T47D (cell line): ENCODE measurements at places on chromosomes 3 and 15.
A peak's percentile ranks its signal among the peaks of the same experiment; 100 is the strongest.

- DNase-seq: no peak
Observed at GRCh38 chr3:161171113-161171512, 50.0 kb upstream of the NMD3 start.

- DNase-seq: no peak
Observed at GRCh38 chr3:50238549-50239026, 2.6 kb downstream of the GNAI2 start.

DNA sequence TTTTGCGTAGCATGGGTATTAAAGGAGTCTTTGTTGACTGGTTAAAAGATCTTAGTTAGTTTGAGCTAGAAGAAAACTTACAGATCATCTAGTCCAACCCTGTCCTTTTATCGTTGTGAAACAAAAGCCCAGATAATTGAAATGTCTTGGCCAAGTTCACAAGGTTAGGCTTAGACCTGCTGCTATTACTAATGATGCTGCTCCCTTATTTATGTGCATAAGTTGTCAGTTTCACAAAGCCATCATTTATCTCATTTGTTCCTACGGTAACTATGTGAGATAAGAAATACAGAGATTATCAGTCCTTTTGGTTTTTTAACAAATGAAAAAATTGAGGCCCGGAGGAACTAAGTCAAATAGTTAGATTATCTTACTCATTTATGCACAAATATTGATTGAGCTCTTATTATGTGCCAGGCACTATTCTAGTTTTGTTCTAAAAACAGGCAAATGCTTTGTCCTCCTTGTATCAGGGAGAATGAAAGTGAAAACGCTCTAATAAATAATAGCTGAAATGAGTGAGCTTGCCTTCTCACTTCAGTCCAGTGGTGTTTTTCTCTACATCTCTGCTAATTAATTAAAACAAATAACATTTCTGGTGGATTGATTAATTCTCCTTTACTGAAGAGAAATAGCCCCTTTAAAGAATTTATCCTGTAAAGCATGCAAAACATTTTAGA lies 49.1 kb upstream of the TPRG1 start:
- no peak for DNase-seq

DNA sequence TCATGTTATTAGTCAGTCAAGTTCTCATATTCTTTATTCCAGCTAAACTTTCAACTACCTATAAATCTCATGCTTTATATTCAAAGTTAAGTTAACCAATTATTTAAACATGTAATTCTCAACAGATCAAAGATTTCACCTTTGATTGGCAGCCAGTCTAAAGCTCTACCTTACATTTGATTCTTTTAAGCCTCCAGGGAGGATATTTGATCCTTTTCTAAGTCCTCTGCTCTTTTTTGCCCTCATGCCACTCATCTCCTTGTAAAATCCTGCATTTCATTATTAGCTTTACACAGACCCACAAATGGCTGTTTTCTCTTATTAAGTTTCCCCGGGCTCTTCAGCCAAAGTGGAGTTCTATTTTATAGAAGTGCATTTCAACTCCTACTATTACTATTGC lies 134.1 kb downstream of the NLGN1 start:
- no peak for DNase-seq

DNA sequence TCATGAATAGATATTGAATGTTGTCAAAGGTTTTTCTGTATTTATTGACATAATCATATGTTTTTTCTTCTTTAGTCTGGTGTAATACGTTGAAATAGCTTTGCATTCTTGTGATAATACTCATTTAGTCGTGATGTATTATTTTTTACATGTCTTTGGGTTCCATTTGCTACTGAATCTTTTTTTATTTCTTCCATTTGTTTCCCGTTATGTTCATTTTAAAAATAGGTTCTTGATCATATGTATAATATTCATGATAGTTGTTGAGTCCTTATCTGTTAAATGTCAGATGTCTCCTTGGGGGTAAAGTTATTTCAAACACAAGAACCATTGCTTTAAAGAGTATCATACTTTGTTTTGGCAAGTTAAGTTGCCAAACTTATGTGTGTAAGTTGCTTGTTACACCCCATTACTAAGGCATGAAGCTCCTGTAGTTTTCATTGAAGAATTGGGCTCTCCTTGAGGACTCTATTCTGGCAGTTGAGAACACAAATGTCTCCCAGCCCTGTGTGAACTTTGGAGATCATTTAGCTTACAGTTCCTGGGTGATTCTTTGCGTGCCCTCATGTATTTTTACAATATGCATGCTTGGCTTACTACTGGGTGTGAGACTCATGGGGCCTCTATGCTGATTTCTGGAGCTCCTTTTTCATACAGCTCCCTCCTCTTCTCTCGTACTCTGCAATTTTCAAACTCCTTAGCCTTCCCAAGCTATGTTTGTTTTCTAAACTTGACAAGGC lies 8.3 kb downstream of the AKAP13 start:
- no peak for DNase-seq

- DNase-seq: no peak
Observed at GRCh38 chr3:62600033-62600432, 226.7 kb upstream of the FEZF2 start.

DNA sequence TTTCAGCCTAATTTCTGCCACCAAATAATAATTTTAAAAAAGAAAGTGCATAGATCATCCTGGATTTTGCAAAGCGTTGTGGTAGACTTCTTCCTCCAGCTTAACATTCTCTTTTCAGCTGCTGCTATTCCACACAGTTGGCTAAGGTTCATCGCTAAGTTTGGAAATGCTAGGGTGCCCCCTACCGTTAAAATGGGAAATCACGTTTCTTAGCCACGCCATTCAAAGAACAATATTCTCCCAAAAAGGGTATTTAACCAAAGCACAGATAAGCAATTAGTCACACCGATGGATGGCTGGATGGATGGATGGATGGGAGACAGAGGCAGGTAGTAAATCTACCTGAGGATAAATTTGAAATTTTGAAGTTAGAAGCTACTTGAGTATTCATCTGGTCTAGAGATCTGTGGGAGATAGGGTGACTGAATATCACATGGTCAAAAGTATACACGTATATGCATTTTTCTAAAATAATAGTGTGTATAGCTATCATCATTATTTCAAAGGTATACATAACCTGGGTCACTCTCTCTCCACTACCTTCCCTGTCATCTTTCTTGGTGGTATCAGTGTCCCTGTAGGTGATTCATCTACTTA lies 67.2 kb downstream of the EFHB start:
- peak; percentile 72 for DNase-seq

DNA sequence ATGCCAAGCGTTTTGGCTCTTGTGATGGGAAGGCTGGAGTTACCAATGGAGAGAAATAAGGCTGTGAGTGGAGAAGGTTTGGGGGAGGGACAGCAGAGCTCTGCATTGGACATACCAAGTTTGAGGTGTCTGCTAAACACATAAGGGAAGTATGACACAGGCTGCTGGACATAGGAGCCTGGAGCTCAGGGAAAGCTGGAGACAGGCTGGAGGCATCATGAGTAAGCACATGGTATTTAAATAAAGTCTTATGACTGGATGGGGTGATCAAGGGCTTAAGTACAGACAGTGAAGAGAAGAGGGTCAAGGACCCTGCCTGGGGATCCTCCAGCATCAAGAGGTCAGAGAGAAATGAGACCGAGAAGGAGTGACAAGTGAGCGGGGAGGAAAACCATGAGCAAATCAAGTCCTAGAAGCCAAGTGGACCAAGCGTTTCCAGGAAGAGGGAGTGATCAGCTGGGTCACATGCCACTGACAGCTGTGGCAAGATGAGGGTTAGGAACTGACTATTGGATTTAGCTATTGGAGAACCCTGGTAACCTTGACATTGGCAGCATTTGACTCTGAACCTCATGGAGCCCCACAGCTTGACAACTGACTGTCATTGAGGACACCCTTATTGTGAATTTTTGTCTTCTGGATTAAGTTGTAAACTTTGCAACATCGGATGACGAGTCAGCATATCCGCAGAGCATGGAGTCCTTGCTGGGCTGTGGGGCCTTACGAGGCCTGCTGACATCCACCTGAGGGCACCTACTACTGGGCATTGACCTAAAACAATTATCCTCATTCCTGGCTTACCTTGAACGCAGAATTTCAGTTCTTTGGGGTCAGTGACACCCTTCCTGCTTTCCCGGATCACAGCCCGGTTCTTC lies 78.7 kb upstream of the ETV5 start:
- DNase-seq: no peak

- no peak for DNase-seq
Observed at GRCh38 chr15:65595960-65596359, 15.0 kb downstream of the INTS14 start.

DNA sequence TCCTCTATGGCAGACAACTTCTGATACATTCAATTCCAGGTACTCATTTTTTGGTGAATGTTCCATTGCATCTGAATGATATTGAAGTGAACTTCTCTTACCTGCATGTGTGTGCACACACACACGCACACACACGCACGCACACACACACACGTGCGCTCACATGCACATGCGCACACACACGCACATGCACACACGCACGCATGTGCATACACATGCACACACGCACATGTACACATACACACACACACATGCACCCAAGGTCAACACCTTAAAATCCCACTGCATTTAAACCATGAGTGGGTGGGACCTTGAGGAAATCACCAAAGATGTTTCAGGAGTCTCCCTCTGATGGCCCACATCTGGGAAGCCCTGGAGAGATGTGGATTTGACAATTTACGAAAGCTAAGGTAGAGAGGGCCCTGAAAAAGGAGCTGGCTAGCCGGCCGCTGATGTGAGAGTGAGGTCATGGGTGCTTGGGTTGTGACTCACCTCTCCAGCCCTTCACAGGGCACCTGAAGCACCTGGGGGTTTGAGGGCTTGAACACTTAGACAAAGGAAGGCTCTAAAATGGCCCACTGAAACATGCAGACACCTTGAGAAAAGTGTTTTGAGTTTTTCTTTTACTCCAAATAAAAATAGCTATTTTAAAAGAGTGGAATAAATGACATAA lies 269.1 kb upstream of the LRRFIP2 start:
- no peak for DNase-seq

GRCh38 chr3:36992806-36993325 lies at the start of gene EPM2AIP1:
Gene EPM2AIP1 (minus strand): TSS chr3:36993131. CDS start chr3:36993077, 54 bp downstream.
- peak; percentile 100 for DNase-seq

- DNase-seq: no peak
Observed at GRCh38 chr3:106827515-106828213, 549.6 kb upstream of the CCDC54 start.

DNA sequence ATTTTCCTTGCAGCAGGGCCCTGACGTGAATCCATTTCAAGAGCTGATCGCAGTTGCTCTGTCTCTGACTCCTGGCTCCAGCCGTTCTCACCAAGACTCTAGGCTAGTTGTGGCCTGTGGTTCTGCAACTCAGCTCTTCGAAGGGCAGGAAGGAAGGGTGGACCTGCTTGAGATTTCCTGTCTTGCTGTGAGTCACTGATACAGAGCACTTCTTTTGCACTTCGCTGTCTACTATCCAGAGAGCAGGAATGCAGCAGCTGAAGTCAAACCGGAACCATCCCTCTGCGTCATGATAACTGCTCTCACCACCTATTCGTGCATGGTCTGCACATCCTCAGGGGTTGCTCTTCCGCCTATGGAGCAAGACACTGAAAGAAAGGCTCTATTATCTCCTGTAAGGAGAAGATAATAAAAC lies 59.7 kb downstream of the RAP2B start:
- DNase-seq: no peak

- no peak for DNase-seq
Observed at GRCh38 chr3:46228260-46229242, 13.7 kb upstream of the CCR3 start.

- DNase-seq: no peak
Observed at GRCh38 chr15:41917767-41918430, 24.0 kb upstream of the SPTBN5 start.

- peak; percentile 70 for DNase-seq
Observed at GRCh38 chr3:69385723-69386555, at the start of gene FRMD4B. Gene FRMD4B (minus strand): TSS chr3:69386088. CDS start chr3:69385989, 99 bp downstream.

- peak; percentile 41 for DNase-seq
Observed at GRCh38 chr3:169771497-169772304, 1.5 kb upstream of the MYNN start.

DNA sequence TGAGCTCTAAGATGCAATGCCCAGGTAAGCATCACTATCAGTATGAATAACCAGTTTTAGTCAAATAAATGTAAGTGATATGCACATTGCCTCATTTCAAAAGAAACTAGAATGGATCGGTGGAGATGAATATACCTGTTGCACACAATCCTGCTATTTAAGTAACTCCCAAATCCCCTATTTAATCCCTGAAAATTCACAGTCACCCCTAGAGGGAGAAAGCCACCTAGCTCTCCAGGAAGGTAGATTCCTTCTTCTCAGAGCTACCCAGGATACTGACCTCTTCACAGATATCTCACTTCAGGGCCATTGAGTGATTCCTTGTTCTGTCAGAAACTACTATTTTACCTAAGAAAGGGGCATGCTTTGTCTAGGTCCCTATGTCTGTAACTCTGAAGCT lies 11.7 kb downstream of the LSAMP start:
- no peak for DNase-seq

DNA sequence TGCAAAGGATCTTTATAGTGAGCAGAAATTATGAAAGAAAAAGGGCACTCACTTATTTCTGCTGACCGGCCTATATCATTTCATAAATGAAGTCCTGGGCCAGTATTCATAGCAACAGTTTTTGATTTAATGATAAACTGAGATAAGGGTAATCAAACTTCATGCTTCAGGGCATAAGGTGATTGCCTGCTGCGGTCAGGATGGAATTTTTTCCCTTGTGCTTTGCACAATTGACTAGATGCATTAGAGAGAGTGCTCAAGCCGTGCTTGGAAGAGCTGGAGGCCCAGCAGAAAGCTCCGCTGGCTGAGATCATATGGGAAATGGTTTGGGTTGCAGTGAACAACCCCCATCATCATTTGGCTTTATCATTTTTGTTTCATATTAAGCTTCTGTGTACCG lies 10.4 kb downstream of the SEMA6D start:
- no peak for DNase-seq
